Cortex of kidney (tissue), 1 donor: ENCODE measurements at places on chromosomes 13 and 19.

GRCh38 chr19:16506961-16507360, 10.8 kb downstream of the C19orf44 start:
- DNase-seq = no peak

DNA sequence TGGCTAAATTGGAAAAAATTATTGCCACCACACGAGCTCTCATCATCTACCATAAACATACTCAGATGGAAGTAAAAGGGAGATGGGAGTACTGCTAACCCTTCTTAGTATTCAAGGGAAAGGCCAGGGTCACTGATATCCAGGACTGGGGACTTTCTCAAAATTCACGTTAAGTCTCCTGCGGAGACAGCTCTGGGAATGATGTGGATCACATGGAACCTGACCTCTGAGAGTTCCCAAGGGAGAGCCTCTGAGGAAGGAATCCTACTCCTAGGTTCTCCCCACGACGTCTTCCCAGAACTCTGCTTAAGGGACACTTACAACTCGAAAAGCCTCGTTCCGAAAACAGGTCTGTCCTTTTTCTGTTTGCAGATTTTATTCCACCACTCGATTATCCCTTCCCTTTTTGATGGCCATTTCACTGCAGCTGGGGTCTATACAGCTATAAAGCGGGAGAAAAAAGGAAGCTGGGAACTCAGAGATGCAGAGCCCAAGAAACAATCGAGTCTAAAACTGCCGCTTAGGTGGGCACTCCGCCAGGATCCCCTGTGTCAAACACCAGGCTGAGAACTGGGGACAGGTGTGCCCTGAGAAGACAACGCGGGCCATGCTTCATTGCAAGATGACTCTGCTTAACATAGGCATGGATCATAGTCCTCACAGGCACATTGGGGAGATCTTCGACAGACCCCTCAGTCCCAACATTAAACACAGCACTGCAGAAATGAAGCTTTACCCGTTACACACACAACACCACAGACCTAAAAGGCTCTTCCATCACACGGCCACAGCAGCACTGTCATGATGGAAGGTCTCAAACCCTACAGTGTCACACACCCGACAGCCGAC, 823 bp upstream of the ZNF567 start:
- DNase-seq = no peak

DNA sequence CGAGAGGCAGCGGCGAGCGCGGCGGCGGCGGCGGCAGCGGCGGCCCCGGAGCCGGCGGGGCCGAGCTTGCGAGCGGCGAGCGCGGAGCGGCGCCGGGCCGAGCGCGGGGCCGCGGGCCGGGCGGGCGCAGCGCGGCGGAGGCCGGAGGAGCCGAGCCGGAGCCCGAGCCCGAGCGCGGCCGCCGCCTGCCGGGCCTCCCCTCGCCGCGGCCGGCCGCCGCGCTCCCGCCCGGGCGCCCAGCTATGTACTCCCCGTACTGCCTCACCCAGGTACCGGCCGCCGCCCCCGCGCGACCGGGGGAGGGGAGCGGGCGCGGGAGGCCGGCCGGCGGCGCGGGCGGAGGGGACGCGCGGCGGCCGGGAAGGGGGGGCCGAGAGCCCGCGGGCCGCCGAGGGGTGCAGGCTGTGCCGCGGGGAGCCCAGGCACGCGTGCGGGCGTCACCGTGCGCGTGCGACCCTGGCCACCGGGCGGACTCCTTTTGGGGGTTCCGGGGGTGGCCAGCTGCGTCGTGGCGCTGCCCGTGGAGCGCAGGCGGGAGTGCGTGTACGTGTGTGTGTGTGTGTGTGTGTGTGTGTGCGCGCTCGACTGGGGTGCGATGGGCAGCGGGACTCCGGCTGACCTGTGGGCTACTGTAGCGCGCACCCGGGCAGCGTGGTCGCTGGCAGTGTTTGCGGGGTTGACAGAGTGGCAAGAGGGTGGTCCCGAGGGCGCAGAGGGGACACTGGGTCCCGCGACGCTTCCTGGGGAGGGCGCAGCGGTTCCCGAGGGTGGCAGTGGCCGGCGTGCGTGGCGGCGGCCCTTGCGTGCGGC, 526 bp downstream of the NFIX start:
- DNase-seq = no peak

- no peak for DNase-seq
Observed at GRCh38 chr13:57632276-57633140, 964 bp downstream of the PCDH17 start.

GRCh38 chr19:38182536-38183210, 41.3 kb downstream of the DPF1 start:
- no peak for DNase-seq

DNA sequence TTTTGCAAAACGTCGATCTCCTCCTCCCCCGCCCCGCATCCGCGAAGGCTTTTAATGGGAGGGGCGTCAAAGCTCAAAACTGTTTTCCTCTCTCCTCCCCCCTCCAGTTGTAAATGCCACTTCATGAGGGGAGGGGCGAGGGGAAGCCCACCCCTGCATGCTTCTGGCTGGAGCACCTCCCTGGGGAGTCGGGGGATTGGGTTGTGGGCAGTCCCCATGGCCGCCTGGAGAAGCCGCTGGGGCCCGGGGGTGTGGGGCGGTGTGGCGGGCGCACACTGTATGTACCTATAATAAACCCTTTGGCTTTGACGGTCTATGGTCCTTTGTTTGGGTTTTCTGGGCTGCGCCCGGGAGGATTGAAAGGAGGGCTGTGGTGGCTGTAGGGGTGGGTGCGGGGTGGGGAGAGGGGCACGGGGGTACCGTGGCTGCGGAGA, 505 bp upstream of the SHKBP1 start:
- no peak for DNase-seq

DNA sequence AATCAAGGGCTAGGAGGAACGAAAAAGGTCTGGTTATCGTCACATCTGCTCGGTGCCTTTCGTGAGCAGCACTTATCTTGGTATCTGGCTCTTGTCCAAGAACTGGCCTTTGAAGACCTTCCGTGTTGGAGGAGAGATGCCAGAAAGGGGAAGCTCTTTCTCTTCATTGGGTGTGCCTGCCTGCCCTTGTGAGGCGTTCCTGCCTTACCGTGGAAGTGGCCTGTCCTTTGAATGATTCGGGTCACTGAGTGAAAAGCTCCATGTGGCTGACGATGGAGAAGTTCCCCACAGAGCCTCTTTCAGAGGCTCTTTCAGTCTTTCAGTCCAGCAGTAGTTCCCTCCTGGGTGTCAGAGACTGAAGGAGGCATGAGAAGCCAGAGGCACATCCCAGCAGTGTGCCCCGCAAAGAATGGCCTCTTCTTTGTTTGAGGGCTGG, 121.5 kb upstream of the SLC10A2 start:
- no peak for DNase-seq

- DNase-seq = no peak
Observed at GRCh38 chr19:5011476-5012238, 42.7 kb downstream of the KDM4B start.

DNA sequence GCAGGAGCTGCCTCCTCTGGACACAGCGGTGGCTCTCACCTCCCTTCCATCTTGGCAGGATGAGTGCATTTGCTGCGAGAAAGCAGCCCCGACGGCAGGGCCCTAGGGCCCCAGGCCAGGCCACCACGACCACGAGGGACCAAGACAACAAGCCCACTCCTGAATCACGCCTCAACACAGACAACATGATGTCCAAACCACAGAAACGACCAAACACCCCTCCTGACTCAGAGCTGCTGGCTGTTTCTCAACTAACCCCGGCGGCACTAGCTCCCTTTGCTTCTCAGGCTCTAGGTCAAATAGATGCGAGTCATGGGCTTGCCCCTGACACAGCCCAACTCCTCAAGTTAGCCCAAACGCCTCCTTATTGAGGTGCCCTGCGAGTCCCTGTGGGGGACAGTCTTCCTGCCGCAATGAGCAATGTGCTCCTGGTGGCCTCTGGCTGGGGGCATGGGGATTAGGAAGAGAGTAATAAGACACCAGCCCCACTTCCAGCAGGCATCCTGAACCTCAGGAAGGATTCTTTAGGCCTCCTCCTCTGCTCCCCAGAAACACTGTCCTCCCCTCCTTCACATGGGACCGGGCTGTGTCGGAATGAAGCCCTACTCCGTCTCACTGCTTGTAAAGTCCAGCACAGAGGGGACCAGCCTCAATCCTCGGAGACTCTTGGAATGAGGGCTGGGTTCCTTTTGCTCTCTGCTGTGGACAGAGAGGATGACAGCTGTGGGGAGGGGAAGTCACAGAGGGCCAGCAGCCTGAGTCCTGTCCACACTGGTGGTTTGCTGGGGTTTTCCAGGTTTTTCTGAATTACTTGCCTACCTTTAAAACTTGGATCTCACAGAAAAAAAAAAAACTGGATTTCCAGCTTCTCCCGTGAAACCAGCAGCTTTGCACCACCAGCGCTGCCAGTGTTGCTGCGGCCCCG, 6.9 kb upstream of the ATF5 start:
- no peak for DNase-seq

GRCh38 chr13:33445024-33445423, 159.5 kb upstream of the STARD13 start:
- DNase-seq = no peak

GRCh38 chr13:68697551-68697950, 1410.1 kb upstream of the ATXN8OS start:
- DNase-seq = no peak

- no peak for DNase-seq
Observed at GRCh38 chr19:47036097-47036651, 12.2 kb downstream of the TMEM160 start.

GRCh38 chr13:49629947-49630346, 1.6 kb downstream of the ARL11 start:
- no peak for DNase-seq
